ENCODE measurements at places on chromosomes 2 and 18.

DNA sequence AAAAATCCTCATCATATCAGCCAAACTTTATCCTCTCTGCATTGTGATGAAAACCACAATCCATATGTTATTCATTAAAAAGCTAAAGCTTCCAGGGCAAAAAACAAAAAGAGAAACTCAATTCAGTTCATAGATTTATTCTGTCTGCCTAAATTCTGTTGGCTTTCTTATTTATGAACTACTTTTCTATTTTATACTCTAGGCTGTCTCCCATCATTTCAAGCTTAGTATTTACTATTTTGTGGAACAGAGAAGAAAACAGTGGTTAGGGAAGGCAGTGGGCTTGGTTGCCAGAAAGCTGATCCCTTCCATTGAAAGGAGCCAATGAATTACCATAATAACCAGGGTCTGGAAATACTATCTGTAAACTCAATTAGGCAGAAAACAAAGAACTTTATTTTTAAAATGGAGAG, 71.8 kb downstream of the RAPH1 start:
- DNase-seq: no peak

- peak; percentile 48 for DNase-seq
These were observed 179.7 kb downstream of the ACKR3 start for GRCh38 chr2:236749346-236749745.

- DNase-seq: no peak
These were observed 96.5 kb downstream of the CSRNP3 start for GRCh38 chr2:165566008-165566407.

- no peak for DNase-seq
These were observed 70.5 kb downstream of the FMNL2 start for GRCh38 chr2:152405206-152406118.

- DNase-seq: no peak
These were observed 80.2 kb downstream of the TCF7L1 start for GRCh38 chr2:85213404-85213803.

DNA sequence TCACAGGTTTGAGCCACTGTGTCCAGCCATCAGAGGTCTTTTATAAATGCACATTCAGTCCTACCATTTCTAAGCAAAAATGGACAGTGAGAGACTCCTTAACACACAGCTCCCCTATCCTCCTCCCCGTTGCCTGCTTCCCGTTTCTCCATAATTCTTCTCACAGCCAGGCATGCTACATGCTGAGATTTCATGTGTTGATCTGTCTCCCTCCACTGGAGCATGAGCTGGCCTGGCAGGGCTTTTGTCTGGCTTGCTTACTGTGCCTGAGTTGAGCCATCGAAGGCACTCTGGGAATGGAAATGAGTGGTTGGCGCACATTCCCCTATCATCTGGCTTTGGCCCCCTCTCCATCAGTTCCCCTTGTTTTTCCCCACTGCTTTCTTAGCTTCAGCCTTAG, 413.5 kb downstream of the PTPRM start:
- DNase-seq: no peak

DNA sequence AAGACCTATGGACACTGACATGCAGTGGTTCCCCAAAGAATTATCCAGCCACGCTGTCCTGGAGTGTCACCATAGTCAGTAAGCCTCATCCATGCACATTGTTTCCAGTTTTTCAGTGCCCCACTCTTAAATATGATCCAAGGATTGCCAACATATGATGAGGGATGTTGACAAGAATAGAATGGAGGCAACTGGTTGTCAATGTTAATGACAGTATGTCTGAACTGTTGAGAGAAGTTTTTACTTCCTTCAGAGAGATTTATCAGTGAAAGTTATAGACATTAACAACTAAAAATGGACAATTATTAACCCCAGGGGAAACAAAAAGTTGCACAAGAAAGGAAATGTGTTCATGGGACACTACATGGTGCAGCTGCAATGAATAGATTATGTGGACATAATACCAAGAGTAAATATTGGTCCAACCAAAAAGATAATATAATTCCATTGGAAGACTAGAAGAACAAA, 69.9 kb downstream of the CYP26B1 start:
- no peak for DNase-seq

- DNase-seq: peak; percentile 78
These were observed 135.6 kb upstream of the ZNF236 start for GRCh38 chr18:76686737-76687231.

DNA sequence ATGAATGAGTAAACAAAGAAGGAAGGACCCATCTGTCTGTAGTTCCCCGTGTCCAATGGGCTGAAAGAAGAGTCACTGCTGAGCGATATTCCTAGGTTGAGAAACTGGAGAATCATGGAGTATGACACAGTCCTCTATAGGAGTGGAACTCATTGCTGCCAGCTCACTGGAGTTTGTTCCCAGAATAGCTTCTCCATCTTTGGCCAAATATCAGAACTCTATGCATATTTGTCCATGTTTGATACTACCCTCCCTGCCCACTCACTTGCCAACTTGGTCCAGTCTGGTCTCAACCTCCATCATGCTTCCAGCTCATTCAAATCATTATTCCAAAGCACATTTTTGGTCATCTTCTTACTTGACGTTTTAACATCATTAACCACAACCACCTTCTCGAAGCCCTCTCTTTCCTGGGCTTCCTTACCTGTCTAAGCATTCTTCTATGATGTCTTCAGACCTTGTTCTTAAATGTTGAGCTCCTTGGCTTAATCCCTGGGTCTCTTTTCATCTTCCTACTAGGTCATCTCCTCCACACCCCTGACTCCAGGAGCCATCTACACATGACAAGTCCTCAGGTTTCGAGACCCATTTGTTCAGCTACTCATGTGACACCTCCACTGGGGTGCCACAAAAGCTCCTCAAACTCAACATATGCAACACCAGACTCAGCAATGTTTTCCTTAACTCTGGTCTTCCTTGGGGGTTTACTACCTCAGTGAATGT, 221.6 kb downstream of the MYCN start:
- no peak for DNase-seq

DNA sequence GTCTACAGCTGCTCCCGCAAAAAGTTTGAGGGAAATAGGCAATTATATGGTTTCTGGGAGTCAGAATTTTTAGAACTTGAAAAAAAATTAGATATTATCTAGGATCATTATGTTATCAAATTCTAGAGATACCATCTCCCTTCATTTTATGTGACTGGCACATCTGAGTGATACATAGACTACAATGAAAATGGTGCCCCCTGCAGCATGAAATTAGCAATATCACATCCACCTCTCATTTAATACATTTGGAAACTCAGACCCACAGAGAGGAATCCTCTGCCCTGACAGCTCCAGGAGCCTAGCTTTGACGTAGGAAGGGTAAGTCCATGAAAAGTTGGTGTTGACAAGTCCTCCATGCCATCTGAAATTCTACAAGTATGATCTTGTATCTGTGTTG, 381.6 kb downstream of the SUCLG1 start:
- no peak for DNase-seq

DNA sequence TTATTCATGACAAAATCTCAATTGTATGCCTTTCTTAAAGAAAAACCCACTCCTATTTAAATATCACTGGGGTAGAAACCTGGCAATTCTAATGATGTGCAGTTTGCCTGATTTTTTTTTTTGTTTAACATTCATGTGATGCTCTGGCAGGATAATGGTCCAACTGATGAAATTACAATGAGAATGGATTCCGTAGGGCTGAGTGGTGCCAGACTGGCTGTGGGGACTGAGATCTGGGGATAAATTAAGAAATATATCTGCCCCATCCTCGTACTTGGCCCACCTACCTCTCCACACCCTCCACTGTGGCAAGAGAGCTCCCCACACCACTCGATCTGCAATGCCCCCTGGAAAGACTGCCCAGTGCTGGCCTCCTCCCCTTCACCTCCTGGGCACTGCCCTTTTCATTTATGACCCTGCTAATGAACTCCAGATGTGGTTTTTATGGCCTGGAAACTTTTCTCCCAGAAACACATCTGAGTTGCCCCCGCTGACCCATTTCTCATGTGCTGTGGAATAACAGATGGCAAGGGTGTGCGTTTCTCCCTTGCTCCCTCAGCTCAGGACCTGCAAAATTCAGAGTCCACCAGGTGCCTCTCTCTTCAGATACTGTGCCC, 33.0 kb upstream of the RPL37A start:
- no peak for DNase-seq

DNA sequence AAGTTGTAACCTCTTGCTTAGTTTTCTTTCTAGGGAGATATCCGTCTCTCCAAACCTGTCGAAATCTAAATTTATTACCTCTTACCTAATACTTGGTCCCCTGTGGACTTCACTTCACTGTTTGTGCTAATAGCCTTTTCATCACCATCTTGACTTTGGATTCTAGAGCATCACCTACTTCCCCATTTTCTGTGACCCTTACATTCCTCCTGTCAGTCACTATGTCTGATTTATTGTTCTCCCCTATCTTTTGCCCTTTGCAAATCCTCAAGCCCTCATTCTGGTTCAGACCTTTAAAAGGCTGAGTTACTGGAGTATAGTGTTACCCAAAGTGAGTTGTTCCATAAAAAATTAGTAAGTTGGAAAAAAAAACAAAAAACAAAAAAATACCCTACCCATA, 7.5 kb downstream of the MYO1B start:
- DNase-seq: no peak

DNA sequence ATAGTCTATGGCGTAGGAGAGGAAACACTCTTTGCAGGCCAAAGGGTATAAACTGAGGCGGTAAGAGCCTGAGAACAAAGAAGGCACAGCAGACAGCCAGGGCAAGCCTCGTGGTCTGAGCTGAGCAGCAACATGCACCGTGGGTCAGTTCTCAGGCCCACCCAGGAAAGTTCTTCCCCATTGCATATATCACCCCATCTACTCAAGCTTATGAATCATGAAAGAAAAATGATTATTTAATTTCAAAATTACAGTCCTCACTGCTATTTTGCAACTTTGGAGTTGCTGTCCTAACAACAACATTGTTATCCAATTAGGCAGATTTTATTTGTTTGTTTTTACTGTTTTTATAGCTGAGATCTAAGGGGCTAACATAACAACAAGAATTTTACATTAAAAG, 54.7 kb upstream of the RIOK3 start:
- peak; percentile 86 for DNase-seq

DNA sequence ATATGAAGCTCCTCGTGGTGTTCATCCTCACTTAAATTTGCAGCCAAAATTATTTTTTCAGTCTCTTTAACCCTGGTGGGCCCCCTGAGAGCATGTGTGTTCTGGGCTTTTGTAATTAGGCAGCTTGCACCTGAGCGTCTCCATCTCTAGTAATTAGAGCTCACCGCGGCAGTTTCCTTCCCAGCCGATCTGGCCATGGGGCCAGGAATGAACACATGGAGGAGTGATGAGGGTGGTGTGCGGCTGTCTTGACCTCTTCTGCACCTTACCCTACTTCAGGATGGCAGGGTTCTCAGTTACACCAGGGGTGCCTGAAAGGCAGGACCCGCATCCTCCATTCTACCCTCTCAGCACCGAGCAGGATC, 98.5 kb downstream of the AFF3 start:
- no peak for DNase-seq

- DNase-seq: peak; percentile 42
These were observed 1.3 kb upstream of the CHRNA1 start for GRCh38 chr2:174765576-174765975.

DNA sequence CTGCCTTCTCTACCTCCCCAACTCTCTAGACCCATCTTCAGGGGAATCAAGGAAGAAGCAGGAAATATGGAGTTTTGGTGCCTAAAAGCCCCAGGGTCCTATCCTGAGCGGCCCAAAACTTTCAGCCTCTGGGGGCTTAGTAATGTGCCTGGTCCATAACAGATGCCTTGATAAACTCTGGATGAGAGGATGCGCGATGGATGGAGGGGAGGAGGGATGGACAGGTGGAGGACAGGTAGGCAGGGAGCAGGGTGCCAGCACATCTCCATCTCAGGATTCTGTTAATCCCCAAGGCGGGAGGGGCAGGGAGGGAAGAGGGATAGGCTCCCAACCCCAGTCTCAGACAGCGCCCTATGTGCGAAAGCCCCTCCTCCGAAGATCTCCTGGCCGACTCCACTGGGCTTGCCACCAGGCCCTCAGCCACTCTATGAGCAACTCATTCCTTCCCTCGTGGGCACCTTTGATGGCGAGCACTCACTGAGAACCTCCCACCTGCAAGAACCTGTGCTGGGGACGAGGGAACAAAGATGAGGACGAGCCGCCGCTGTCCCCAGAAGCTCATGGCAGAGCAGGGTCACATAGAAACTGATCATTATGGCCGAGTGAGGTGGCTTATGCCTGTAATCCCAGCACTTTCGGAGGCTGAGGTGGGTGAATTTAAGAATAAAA, 23.1 kb downstream of the HS1BP3 start:
- DNase-seq: no peak

GRCh38 chr2:231676243-231676642, 32.1 kb upstream of the PTMA start:
- no peak for DNase-seq

GRCh38 chr18:78670778-78671391, 308.7 kb upstream of the SALL3 start:
- no peak for DNase-seq

DNA sequence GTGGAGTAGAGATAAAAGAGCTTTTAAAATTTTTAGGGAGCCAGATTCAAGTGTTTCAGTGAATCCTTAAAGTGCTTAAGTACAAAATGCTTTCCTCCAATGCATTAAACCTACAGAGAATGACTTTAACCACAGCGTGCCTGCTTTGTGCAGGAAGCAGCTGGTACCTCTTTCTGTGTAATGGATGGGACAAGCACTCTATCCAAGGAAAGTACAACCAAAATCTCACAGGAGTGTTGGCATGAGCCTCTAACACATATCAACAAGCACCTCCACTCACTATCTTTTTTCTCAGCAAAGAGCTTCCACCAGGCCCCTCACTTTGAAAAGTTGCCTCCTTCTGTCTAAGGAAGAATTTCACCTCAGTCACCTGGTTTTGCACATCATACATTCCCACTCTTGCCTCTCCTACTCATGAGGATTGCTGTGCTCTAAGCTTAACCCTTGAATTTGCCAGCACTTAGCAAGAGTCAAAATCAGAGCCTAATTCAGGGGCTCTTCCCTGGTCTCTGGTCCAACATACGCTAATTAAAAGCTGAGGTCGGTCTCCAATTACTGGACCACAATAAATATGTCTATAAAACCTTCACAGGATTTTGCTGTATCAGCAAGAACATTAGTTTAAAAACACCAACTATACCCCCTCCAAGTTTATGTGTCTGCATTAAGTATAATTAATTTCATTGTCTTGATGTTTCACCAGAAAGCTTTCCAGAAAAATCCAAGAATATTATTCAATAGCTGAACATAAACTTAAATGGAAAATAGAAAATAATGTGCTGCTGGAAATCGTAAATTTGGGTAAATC, 68.9 kb downstream of the ZNF521 start:
- no peak for DNase-seq

GRCh38 chr2:238897911-238898311, 50.0 kb downstream of the TWIST2 start:
- no peak for DNase-seq

DNA sequence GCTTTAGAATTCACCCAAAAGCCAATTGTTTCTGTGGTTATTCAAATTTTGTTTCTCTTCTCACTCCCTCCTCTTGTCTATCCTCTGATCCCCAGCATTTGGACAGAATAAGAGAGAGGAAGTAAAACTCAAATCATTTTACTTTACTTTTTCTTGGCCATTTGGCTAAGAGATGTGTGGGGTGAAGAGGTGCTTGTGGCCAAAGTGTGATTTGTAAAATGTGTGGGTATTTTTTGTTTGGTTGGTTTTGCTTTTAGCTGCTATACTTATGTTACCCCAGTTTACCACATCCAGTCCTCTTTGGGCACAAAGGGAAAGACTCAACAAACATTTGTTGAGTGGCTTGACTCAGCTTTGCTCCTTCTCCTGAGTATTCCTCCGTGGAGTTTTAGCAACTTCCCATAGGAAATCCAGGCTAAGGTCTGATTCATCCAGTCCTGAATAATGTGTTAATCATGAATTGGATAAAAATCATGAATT, 109.1 kb upstream of the CYP1B1 start:
- DNase-seq: no peak

- no peak for DNase-seq
These were observed 554 bp downstream of the FEV start for GRCh38 chr2:218984239-218985020.
